ENCODE measurements at places on chromosomes 4 and X.

- DNase-seq: no peak
Observed at GRCh38 chrX:37986893-37987292, 19.5 kb upstream of the SYTL5 start.

DNA sequence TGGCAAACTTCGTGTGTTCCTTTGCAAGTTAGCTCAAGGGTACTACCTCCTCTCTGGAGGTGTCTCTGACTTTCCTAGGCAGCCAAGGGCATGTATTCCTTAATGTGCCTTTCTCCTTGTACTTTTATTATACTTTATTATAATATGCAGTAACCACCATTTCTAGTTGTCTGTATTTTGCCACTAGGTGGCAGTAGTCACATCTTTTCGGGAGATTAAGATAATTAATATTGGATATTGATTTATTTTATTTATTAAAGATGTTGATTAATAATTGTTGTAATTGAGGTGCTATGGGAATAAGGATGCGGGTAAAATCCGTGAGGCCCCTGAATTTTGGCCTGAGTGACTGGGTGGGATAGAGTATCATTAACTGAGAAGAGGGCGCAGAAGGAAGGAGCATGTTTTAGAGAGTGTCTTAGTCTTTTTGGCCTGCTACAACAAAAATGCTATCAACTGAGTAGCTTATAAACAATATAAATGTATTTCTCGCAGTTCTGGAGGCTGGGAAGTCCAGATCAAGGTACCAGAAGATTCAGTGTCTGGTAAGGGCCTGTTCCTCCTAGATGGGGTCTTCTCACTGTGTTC, 153.3 kb downstream of the TMEM164 start:
- DNase-seq: no peak

GRCh38 chr4:3690551-3691152, 75.5 kb upstream of the ADRA2C start:
- DNase-seq: no peak

DNA sequence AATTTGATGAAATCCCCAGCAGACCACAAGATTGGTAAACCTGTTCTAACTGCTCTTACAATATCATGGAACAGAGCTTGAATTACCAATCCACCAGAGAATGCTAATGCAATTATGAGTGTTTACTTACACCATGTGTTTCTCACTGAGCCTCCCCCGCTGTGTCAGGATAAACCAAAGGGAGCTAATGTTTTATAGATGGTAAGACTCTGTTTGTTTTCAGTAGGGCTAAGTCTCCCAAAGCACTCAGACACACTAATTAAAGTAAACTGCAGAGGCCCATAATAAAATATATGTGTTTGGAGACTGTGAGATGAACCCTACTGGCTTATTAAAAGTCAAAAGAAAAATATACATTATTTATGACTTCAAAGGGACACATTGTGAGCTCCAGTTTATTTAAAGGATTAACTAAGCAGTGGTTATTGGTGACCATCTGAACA, 261.7 kb upstream of the FAM241A start:
- DNase-seq: no peak

DNA sequence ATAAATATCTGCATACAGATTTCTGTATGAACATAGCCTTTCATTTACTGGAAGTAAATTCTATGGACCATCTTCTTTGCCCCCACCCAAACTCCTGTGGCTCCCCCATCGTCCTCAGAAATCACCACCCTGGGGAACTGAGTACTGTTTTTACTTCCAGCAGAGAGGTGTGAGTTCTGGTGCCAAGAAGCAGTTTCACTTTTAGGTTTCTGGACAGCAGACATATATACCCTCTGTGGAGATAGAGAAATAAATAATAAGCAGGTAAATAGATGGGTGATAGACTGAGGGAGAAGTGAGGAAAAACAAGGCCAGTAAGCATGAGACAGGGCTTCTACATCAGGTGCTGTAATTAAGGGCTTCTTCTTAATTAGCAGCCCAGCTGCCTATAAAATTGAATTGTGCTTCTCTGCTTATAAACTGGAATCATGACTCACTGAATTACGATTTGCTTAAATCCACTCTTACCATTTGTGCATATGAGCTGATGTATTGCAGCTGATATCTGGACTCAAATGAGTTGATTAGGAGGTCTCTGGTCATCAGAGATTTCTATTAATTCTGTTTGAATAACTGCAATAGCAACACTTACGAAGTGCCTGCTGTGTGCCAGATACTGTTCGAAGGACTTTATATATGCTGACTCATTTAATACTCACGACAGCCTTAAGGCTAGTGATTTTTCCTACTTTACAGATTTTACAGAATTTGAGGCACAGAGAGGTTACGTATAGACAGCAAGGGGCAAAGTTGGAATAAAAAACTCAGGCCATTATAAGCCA, 60.8 kb upstream of the DHX15 start:
- no peak for DNase-seq

GRCh38 chr4:137213372-137214173, 318.7 kb downstream of the PCDH18 start:
- DNase-seq: no peak

DNA sequence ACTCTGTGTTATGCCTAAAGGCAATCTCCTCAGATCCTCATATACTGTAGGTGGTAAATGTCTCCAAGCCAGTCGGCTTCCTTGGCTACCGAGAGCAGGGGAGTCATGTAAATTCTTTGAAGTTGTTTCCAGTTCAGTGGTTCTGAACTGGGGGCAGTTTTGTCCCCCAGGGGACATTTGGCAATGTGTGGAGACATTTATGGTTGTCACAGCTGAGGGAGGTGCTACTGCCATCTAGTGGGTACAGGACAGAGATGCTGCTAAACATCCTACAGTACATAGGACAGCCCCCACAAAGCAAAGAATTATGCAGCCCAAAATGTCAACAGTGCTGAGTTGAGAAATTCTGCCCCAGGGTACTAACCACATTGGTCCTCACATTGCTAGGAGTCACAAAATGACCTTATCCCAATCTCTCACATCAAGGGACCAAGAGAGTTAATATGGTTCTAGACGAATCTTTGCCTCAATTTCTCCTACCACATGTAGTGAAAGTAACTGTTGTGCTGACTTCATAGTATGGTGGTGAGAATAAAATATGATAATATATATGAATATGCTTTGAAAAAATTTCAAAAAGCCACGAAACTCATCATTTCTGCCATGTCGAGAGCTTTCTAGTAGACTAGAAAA, 104.4 kb upstream of the ARHGAP24 start:
- no peak for DNase-seq

DNA sequence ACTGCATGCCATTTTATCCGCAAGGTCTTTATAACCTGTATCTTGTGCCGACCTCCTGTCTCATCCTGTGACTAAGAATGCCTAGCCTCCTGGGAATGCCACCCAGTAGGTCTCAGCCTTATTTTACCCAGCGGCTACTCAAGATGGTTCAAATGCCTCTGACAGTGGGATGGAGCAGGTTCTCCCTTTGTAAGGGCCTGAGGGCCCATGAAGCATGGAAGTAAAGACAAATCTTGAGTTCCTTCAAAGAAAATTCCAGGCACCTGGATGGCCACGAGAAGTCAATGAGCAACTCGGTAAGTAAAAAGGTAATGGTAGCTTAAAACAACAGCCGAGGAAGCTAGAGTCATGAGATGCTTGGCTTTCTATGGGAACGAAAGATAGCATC, 19.6 kb upstream of the PRKX start:
- no peak for DNase-seq

GRCh38 chr4:105835177-105835576, 60.1 kb upstream of the NPNT start:
- DNase-seq: no peak

DNA sequence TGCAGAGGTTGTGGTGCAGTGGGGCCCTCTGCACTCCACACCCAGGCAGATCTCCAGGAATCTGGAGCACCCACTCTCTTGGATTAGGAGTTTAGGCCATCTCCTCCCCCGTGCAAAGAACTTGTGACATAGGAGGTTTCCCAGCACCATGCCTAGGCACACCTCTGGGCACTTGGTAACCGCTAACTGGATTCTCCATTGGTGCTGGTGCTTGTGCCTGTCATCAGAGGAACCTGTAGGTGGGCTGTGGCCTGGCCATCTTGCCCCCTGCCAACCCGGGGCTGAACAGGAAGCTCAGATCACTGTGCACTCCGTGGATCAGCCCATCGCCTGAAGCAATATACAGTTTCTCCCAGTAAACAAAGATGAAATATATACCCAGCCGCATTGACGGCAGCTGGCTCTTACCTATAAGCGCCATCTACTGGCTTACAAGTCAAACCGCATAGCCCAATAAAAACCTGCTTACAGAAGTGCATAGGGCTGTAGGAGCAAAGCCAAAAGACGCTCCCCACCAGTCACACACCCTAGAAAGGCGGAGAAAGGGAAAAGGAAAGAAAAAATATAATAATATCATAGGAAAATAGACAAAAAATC, 19.1 kb upstream of the TEX13B start:
- no peak for DNase-seq

- DNase-seq: no peak
Observed at GRCh38 chrX:41045960-41046567, 39.2 kb upstream of the USP9X start.

DNA sequence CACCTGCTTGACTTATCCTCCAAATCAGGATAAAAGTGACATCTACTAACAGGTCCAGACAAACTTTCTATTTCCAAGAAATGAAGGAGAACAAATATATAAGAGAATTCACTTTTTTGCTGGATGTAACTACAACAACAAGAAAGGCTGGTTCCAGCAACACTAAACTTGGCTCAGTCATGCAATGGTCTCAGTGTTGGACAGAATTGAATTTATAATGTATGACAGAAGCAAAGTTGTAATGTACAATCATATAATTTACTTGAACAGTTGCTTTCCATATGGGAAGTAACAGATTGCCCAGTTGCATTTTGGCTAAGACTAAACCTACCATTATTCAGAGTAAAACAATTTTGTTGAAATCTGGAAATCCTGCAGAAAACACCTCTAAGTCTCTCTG, 183.3 kb upstream of the INTU start:
- DNase-seq: no peak

DNA sequence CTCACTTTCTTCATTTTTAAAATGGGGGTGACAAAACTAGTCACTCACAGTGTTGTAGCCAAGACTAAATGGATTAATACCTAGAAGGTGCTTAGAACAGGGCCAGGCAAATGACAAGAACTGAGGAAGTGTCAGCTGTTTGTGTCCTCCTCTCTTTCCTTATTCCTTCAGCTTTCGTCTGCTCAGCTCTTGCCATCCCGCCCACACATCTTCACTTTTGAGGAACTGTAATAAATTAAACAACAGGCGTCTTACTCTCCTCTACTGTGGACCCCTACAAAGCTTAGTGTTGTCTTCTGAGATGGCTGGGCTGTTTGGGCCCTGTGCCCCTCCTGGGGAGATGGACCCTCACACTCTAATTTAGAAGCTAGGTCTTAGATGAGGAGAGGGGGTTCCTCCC, 2.7 kb downstream of the HPSE start:
- DNase-seq: no peak

DNA sequence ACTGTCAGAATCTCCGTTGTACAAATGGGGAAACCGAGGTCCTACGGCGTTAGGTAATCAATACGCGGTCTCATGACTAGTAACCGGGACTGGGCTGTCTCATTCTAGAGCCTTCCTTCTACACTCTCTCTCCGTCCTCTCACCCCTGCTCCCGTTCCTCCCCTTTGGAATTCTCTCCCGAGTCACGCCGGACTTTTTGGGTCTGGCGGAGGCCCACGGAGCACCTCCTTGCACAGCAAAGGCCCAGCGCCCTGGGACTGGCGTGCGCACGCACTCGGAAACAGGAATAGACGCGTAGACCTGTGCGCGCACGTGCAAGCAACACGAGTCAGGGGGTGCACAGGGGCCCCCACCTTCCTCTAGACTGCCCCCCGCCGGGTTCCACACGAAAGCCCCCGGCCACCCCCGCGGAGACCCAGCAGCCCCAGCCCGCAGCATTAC, 361 bp downstream of the QDPR start:
- peak; percentile 32 for DNase-seq

DNA sequence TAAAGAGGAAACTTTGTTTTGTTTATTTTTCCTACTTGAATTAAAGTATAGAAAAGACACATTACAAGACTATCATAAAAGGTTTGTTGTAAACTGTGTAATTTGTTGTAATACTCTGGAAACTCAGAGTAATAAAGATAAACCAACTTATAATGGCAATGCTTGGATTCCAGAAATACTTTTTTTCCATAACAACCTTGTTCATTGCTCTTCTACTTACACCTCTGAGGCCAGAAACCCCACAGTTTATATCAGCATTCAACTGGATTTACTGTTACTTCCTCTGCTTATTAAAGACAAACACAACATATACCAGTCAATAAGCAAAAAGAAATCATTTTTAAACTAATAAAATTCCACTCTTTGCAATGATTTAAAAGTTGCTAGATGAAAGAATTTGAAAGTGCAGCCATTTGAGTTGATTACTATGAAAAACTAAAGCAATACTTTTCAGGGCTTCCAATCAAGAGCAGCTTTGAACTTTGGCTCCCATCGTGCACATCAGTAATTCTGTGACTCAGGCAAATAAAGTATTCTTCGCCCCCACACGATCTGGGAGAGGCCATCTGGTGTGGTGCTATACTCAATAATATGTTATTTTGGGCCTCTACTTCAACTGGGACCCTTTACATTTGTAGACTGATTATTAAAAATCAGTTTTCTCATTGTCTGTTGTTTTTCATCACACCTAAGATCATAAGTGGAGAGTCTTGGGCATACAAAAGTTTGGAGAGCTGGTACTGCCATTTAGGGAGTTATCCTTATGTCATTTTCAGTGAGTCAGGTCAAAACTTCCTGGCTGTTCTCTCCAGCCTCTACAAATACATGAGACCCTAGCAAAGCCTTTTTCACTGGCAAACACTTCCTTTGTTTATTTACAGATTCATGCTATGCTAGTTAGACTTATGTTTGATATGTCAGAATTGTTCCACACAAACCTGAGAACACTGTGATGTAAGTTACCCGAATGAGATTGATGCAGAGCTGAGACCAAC, 20.5 kb downstream of the DDIT4L start:
- DNase-seq: no peak

DNA sequence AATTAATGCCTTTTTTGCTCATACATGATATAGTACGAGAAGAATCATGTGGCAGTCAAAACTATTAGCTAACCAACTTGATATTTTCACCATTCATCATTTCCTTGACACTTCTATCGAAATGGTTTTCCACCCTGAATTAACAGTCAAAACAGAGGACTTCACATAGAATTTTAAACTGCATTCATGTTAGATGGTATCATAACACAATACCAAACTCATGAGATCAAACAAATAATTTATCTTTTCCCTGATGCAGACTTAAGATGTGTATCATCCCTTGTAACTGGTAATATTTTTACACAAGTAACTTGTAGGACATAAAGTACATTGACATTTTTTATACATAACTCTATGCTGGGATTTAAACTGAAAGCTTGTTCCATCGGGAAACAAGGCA, 18.2 kb upstream of the ANTXR2 start:
- no peak for DNase-seq

DNA sequence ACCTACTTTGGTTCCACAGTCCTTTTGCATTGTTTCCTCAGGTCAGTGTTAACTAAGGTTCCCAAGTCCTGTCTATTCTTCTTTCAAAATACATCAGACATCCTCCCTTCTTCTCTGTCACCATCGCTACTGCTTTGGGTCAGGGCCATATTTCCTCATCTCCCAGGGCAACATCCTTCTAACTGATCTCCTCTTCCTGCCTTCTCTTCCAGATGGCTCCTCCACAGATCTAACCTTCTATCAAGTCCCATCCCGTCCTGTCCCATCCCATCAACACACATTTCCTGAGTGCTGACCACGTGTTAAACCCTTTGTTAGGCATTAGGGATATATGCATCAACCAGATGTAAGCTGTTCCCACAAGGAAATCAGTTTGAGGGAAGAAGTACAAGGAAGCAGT, 25.9 kb downstream of the PLAC1 start:
- no peak for DNase-seq

- no peak for DNase-seq
Observed at GRCh38 chrX:49096419-49096818, 16.7 kb upstream of the WDR45 start.

Measured in GM19239 (cell line).